Testis (tissue), 5 donors: ENCODE measurements at places on chromosomes 5 and 9. TPM values are rescaled to one million over a fixed set of nuclear protein-coding genes. Genes with fewer than 3 reads are reported as not detected.

- no peak for DNase-seq
Observed at GRCh38 chr9:21961569-21961968, 32.6 kb downstream of the CDKN2A start.

GRCh38 chr5:74895906-74896305 lies 29.7 kb upstream of the FAM169A start:
- DNase-seq, result peak; percentile 96

- DNase-seq, result no peak
Observed at GRCh38 chr5:110371725-110372041, 354.8 kb downstream of the TMEM232 start.

GRCh38 chr5:107072967-107073366 lies 597.8 kb downstream of the EFNA5 start:
- no peak for DNase-seq

DNA sequence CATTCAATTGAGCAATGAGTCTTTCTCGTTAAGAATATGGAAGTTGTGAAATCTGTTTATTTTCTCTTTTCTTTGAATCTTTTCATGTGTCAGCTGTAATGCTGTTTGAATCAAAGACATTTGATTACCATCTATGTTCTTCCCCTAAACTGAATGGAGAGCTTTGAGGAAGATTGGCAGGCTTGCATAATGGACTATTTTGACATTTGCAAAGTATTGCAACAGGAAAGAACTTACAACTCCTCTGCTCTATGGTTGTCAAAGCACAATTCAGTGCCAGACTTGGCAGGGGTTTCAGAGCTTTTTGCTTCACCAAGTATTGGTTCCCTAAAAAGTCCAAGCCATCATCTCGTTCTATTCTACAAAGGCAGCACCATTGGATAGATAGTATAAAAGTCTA lies 549.0 kb upstream of the NUDT12 start:
- DNase-seq, result no peak

DNA sequence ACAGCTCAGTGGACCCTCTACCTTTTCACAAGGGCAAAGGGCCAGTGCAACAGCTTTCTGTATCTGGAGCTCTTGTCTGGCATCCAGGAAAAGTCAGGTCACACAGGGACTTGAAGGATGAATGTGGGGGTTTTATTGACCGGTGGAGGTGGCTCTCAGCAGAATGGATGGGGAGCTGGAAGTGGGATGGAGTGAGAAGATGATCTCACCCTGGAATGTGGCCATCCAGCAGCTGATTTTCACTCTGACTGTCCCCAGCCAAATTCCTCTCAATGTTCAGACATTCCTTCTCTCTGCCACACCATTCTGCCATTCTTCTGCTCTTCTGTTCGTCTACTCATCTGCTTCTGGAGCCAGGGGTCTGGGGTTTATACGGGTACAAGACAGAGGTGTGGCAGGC lies 1119.9 kb downstream of the TAF11L14 start:
- no peak for DNase-seq

DNA sequence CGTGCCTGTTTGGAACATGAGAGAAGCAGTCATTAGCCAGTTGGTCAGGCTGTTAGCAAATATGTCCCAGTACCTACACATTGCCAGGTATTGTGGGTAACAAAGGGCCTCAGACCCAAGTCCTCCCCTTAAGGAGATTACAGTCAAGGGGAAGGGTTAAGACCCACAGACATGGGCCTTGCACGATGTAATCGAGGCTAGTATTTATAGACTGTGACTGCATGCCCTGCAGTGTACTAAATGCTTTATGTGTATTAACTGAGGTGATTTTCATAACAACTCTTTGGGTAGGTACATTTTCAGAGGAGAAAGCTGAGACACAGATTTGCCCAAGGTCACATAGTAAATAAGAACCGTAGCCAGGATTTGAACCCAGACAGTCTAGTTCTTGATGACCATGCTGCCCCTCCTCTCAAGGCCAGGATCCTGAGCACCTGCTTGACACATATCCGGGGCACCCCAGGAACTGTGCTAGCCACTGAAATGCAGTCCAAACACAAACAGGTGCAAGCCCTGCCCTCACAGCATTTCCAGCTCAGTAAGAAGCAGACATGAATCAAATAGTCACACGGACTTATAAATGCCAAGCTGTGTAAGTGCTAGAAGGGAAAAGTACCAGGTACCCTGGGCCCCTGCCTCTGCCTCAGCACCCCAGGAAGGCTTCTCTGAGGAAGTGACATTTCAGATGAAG lies 32.0 kb upstream of the GRPEL2 start:
- no peak for DNase-seq

DNA sequence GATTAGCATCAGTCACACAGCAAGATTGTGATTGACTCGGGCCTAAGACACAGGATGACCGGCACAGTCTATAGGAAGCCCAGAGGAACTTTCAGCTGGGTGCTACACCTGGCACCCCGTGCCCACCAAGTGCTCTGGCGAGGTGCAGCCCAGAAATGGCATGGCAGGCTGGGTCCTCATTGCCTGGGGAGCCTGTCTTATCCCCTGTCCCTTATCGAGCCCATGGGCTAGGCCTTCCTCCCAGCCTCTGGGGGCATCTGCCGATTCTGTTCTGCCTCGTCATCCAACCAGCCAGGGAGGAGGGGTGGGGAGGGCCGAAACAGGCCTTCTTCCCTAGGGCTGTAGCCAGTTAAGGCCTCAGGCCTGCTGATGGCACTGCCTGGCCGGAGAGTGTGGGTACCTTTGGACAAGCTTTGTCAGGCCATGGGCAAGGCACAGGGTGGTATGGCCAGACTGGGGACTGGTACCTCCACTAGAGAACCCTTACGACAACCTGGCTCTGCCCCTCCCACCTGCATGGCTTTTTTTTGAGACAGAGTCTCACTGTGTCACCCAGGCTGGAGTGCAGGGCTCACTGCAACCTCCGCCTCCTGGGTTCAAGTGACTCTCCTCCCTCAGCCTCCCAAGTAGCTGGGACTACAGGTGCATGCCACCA lies 1.6 kb downstream of the GRK6 start:
- DNase-seq, result no peak

DNA sequence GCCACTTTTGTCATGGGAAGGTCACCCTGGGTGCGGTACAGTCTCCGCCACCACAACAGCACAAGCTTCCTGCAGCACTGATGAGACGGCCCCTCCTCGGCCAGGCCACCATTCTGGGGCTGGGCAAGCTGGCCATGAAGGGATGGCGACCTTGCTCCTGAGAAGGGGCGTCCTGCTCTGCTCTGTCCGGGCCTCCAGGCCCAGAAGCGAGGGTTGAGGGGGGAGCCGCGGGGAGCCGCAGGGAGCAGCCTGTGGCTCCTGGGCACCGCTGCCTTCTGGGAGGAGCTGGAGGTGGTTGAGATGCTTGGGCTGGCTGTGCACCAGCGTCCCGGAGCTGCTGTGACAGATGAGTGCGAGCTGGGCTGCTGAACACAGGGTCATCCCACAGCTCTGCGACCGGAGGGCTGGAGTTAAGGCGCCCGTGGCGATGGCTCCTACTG lies 84.3 kb upstream of the RAPGEF1 start:
- no peak for DNase-seq

- no peak for DNase-seq
Observed at GRCh38 chr5:113166261-113166660, 189.7 kb downstream of the DCP2 start.

DNA sequence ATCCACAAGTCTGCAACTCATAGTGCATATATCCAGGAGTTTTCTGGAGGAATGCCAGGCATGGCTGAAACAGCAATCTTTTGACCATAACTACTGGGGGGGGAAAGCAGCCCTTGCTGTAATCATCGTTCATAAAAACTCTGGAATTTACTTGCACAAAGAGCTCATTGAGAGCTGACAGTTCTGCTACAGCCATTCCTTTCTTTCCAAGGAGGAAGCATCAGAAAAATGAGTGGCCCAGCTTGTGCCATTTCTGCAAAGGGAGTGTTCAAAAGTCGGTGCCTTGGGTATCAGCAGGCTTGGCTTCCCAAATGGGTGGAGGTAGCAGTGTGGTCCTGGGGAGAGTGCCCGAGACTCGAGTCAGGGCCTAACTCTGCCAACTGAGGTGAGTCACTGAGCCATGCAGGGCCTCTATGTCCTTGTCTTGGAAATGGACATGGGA lies 101.5 kb downstream of the GCNT1 start:
- DNase-seq, result peak; percentile 52

- no peak for DNase-seq
Observed at GRCh38 chr5:14337593-14337992, 194.5 kb downstream of the TRIO start.

GRCh38 chr5:121706686-121707085 lies 145.0 kb upstream of the FTMT start:
- no peak for DNase-seq

DNA sequence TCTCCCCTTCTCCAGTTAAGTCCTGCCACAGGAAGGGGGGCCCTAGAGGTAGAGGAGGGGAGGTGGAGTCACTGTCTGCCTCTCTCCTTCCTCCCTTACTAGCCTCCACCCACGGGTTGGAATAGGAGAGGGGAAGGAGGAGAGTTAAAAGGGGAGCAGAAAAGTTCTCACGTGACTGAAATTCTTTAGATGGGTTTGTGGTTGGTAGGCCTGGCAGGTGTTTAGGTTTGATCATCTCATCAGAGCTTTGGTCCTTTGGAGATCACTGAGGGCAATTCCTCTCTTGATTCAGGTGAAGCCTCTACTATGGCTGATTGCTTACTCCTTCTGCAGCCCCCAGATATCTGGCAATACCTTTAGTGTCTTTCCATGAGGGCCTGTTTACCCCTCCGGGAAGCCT lies 24.9 kb upstream of the C5orf63 start:
- no peak for DNase-seq

DNA sequence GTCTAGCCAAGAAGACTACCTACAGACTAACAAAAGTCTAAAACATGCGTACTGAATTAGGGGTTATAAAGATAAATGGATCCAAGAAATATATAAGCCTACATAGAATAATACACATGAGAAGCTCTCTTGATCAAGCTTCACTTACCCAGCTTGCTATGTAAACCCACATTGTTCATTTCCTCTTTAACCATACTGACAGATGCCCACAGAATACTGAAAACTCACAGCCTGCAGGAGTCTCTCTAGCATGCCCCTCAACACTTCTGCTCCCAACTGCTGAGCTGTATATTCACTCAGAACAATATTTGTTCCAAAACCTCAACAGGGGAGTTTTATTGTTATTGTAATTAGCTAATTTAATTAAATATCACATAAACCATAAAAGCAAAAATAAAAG lies 52.4 kb downstream of the RFX3 start:
- DNase-seq, result no peak

DNA sequence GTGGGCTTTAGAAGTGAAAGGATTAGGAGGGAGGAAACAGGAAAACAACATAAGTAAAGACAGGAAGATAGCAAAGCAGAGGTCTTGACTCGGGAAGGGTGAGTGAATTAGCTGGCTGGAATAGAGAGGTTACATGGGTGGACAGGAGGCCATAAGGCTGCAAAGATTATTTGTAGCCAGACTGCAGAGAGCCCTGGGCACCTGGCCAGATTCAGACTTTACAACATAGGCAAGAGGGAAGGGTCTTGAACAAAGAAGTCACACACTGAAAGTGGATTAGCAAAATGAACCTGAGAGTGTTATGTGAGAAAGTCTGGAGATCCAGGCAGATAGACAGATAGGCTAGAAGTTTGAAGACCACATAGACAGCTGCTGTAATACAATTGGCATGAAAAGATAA lies 29.7 kb upstream of the CER1 start:
- DNase-seq, result peak; percentile 17

- DNase-seq, result no peak
Observed at GRCh38 chr9:112396416-112396815, 16.5 kb downstream of the HSDL2 start.

DNA sequence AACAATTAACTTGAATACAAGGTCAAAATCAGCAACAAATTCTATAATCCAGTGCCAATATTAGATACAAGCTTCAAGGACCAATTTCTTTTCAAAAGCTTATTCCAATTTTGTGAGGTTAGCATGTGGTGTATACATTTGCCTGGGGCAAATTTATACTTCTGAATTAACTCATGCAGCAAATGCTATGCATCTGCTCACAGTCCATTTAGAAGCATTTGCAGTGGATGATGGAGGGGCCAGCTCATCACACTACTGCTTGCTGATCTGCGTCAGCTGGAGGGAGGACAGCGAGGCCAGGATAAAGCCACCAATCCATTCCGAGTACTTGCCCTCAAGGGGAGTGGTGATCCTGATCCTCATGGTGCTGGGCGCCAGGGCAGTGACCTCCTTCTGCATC lies 474.3 kb upstream of the KIF2A start:
- DNase-seq, result no peak

DNA sequence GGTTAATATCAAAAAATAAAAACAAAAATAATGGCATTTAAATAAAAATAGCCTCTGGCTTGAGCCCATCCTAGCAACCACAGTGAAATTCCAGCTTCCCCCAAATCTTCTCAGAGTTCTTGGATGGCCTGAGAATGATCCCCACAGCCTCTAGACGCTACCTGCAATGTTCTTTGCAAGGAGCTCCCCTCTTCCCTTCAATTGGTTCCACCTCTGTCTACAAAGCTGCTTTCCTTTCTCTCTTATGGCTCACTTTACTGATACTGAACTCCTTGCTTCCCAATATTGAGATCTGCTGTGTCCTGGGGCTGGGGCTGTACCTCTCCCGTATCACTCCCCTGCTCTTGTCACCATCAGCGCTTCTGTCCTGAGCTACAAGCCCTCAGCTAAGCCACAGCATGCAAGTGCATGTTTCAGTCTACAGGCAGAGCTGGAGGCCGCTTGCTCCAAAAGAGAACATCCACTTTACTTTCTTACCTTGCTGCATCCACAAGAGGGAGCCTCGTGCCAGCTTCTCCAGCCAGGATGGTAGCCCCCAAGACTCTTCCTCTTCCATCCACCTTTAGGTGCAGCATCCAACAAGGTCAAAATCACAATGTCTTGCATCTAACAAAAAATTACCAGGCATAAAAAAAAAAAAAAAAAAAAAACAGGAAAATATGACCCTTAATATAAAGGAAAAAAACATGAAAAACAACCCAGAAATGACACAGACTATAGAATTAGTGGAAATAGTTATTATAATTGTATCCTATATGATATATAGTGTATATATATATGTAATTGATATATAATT lies 57.4 kb upstream of the PRSS3 start:
- peak; percentile 71 for DNase-seq

DNA sequence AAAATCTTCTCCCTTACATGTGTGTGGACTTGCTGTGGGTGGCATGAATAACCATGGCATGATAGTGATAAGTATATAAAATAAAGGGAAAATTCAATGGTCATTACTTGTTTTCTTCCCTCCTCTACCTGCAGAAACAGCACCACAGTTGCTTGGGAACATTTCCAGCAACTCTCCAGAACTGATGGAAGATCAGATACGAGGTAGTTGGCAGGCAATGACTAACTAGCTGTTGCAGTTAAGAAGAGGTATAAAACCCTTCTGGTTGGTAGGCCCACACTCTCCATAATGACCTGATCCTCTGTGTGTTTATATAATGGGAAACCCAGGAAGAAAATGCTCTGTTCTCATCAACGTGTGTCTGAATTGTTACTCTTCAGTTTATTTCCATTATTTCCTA lies 185.9 kb downstream of the SYK start:
- DNase-seq, result no peak

NUP155 gene
- total RNA-seq, result 104 TPM

FANCG gene
- 32.3 TPM for total RNA-seq

CNOT8 gene
- 106 TPM for total RNA-seq

ZDHHC12 gene
- total RNA-seq, result 57.5 TPM

ANKRD31 gene
- 10.3 TPM for total RNA-seq

PCDHB2 gene
- total RNA-seq, result 10.2 TPM

SH3GL2 gene
- total RNA-seq, result 9.6 TPM

PCDHGA2 gene
- total RNA-seq, result 19.4 TPM

ALDH1A1 gene
- 337 TPM for total RNA-seq

GZMA gene
- 0.37 TPM for total RNA-seq

SLC25A2 gene
- 4.0 TPM for total RNA-seq
